Colonic mucosa (tissue), 4 donors: ENCODE measurements at places on chromosomes 3 and 15.

DNA sequence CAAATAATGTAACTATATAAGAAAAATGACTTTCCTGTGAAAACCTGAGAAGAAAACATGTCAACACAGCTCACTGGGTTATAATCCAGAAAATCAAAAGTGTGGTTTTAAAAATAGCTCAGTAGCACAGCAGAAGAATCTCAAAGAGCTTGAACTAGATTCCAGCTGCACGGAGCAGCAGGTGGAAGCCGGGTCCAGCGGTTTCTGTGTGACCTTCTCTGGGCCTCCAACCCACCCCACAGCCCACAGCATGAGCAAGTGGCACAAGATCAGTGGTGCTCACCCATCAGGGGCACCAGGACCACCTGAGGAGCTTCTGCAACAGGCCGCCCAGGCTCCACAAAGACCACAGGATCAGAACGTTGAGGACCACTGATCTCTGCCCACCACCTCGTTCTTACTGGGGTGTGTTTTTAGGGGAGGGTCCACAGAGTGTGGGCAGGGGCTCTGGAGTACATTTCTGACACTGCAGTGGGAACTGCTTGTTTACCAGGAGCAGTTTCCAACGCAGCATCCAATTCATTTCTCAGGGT lies 23.2 kb downstream of the SLC41A3 start:
- no peak for DNase-seq

DNA sequence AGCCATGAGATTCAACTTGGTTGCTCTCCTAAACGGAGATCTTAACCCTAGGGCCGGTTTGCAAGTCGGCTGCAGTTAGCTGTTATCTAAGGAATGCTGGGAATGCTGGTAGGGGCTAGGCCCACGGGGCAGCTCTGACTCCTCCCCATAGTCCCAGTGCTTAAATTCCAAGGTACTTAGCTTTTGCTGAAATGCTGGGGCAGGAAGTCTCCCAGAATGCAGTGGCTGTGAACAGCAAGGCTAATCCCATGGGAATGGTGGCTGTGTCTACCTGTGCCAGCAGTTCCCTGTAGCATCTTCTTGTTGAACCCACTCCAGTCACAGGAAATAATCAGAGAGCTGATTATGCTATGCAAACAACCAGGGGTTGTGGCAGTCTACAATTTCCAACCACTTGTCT lies 102.5 kb upstream of the TJP1 start:
- DNase-seq = no peak

DNA sequence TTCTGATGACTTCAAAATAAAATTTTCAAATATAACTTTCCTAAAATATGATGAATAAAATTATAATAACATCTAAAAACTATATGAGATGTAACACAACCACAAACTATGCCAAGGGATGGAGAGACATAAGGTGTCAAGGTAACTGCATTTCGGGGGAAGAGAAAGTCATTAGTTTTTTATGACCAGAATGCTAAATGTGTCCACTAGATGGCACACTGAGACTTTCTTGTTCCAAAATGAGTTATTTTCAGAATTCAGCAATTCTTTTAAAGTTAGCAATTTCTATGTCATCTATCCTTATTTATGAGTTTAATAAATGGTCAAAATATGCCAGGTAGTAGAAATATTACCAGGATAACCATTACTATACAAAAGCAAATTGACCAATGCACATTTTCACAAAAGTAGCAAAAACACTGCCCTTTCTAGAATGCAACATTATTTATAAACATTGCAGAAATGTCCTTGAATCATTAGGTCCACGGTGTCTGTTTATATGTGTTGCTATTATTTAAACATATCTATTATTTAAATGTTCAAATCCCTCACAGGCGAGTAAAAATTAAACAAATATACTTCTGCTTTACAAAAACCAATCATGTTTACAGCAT lies 374.2 kb downstream of the PLCL2 start:
- DNase-seq = no peak

- DNase-seq = no peak
These were observed 23.3 kb downstream of the RUBCN start for GRCh38 chr3:197713477-197713822.

- DNase-seq = no peak
These were observed 89.0 kb downstream of the WDR76 start for GRCh38 chr15:43915631-43916325.

DNA sequence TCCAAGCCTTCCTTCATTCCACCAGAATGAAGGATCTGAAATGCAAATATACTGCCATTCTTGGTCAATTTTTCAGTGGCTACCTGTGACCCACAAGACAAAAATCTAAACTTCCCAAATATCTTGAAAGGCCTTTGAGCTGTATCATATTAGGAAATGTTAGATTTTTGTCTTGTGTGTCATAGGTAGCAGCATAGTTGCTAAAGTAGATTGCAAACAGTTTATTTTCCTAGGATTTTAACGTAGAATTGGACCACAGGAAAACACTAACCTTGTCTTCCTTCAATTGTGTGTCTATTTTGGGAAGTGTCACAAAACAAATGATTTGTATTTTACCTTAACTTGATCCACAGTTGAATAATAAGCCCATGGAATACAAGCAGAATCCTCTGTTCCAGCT lies 42.4 kb downstream of the CP start:
- DNase-seq = no peak

- DNase-seq = no peak
These were observed 30.3 kb downstream of the DUSP7 start for GRCh38 chr3:52026041-52026440.

GRCh38 chr3:134991472-134992010 lies 196.5 kb downstream of the EPHB1 start:
- DNase-seq = no peak

DNA sequence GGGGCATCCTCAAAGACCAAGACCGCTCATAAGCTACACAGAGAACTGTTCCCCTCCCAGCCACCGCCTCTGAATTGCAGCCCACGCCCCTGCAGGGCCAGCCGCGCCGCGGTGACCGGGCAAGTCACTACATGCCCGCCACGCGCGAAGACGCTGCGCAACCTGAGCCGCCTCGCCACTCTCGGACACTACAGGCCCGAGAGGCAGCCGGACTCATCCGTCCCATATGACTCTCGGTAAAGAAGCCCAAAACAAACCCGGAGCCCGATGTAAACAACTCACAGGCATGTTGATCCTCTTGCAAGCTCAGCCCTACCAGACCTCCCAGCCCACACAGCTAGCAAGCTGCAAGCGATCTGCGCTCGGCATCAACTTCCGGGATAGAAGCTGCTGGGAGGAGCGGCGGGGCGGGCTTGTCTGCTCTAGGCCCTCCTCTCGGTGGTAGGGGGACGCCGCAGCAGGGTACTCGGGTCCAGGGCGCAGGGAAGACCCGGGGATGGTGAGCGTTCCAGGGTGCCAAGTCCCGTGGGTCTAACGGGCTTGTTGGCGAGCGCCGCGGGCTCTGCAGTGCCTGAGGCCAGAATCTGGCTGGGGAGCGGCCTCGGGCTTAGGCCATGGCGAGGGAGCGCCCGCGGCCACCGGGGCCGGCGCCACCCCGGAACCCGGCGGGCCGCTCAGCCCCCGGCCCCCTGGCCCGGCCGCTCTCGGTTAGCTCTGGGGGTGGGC lies at the start of gene RPS27L:
Gene RPS27L (minus strand): TSS at position 360 of the 726 bp plus-strand sequence. CDS start 72 bp downstream, at position 288.
- DNase-seq = peak; percentile 94

DNA sequence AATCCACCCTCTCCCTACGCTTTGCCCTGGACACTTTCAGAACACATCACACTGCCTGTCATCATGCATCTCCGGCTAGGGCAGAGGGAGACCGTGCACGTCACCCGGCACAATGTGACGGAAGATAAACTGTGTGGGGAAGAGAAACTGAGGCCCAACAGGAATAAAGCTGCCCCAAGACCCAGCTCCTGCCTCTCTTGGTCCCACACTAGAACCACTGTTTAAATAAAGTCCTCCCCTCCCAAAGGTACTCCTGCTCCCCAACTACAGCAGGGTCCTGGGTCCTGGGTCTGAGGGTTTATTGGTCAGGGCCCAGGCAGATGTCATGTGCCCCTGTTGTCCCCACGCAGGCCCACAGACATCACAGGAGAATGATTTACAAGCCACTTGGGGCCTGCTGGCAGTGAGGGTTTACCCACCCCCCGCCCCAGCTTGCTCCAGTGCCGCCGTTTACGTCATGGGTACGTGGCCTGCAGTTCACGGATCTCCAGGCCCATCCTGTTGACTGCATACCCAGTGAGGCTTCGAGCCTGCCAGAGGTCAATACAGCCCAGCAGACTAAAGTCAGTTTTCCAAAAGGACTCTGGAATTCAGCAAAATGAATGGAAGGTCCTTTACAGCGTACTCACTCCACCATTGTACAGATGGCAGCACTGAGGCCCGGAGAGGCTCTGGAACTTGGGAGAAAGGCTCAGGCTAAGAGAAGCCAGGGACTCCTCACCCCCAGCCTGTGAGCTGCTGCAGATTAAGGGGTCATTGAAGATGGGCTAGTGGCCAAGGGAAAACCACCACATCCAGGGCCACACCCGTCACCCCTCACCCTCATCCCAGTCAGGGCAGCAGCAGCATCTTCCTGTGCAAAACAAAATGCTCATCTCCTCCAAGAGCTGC lies 23.2 kb downstream of the ALS2CL start:
- DNase-seq = no peak

- no peak for DNase-seq
These were observed 686.5 kb downstream of the ROBO1 start for GRCh38 chr3:79081335-79081734.

DNA sequence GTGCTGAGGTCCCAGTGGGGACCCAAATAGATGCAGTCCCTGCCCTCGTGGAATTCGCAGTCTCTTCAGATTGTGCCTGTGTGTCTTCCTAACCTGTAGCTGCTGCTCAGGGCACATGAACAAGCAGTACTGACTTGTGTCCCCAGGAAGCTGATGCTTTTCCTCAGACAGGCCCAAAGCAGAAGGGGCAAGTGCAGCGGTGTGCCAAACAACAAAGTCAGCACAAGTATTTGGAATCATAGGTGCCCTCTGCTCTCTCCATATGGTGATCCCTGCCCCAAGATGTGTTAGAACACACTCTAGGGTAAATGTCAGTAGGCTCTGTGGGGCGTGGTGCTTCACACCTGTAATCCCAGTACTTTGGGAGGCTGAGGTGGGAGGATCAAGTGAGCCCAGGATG lies 21.9 kb downstream of the BHLHE40 start:
- DNase-seq = no peak

GRCh38 chr3:169771497-169772304 lies 1.5 kb upstream of the MYNN start:
- DNase-seq = peak; percentile 71

- DNase-seq = no peak
These were observed 32.4 kb upstream of the SAMMSON start for GRCh38 chr3:69967156-69967555.

GRCh38 chr15:57502116-57502515 lies 89.6 kb upstream of the MYZAP start:
- DNase-seq = no peak

- peak; percentile 97 for DNase-seq
These were observed at the start of gene SCAMP5 for GRCh38 chr15:74995182-74995778. Gene SCAMP5, plus strand, starts transcription at chr15:74995563. Its CDS starts 16,277 bp downstream, at chr15:75011840.

DNA sequence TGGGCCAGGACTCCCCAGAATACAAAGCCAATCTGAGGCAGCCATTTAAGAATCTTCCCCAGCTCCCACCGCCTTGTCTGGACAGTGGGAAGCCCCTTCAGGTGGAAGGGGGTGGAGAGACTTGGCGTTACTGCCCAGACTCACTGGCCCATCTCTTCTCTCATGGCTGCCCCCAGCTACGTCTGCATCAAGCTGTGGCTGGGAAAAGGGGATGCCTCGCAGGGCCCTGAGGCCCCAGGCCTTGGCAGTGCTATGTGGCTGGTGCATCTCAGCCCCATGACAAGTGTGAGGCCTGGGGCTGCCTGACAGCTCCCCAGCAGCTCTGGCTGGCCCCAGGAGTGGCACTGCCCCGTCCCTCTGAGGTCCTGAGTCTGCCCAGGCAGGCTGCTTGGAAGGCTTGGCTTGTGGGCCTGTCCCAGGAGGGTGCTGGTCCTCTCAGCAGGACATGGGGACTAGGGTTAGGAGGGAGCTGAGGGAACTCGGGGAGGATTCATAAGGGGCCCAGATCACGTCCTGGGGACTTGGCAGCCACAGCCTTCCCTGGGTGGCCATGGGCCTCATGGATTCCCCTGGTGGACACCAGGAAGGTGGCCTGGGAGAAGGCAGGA lies 20.2 kb upstream of the SLC41A3 start:
- peak; percentile 6 for DNase-seq

GRCh38 chr3:171901615-171902312 lies 58.6 kb downstream of the TMEM212 start:
- DNase-seq = no peak

DNA sequence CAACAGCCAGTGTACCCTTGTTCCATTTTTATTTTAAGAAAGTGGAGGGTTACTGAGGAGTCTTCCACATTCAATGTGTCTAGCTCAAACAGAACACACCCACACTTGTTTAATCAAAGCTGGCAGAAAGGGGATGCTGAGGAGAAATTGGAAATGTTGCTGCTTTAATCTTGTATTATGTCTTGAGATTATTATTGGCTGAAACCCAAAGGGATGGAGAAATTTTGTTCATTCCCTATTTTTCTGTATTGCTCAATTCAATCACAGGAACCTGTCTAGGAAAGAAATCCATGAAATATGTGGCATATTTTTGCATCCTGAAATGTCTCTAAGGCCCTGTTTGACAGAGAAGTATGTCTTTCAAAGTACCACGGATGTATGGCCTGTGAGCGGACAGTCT lies 238.0 kb downstream of the MYRIP start:
- no peak for DNase-seq

DNA sequence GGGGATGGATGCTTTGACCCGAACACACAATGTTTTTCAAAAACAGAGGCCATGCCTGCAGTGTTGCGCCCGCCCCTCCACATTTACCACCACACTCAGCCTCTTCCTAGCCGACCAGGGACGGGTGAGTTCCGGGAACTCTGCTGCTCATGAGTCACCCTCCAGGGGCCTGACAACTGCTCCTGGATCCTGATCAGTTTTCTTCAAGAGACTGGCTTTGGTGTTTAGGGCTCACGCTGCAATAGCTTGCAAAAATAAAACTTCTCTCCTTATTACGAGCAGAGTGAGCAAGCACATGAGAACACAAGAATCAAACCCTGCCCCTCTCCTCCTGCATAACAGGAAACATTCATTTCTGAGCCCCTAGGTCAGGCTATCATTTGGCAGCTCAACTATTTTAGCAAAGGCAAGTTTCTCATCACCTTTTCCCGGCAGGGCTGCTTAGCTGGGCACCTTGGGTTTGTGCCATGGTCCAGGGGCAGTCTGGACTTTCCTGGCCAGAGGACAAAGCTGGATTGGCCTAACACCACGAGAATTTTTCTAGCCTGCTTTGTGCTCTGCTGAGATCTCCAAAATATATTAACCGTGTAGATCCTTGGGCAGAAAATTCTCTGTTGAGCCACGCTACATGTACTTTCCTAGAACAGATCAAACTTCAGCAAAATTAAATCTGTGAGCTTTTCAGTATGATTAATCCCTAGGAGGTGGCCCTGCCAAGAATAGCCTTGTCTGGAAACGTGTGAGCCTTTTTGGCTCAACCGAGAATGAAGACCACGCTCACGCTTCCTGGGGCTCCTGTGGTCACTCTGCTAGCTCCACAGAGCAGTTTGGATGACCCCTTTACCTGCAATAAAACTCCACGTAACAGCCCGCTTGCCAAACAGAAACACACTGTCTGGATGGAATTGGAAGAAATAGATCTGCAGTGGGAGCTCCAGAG lies 52.7 kb upstream of the SPATA12 start:
- DNase-seq = peak; percentile 46
